Renal cortical epithelial cell (primary cell): ENCODE measurements at places on chromosomes 1 and 21.
A peak's percentile ranks its signal among the peaks of the same experiment; 100 is the strongest.

DNA sequence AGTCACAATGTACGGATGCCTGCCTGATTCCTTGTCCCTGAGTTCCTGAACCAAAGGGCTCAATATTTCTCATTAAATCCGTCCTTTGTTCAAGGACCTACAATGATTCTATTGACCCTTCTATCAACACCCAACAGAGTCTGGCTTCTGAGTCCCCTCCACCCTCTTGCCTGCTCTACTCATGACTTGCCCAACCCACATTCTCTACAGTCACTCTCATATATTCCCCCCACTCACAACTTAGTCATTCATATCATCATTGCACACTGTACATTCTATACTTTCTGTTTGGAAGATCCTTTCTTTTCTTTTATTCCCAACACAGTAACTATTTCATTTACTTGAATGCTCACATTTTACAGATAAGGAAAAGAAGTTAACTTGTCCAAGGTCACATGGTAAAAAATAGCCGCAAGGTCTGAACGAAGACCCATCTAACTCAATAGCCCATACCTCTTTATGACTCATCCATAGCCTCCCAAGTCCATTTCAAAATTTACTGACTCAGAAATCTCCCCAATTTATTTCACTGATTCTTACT is 3.6 kb downstream of the OTUD7B start:
- no peak for DNase-seq

DNA sequence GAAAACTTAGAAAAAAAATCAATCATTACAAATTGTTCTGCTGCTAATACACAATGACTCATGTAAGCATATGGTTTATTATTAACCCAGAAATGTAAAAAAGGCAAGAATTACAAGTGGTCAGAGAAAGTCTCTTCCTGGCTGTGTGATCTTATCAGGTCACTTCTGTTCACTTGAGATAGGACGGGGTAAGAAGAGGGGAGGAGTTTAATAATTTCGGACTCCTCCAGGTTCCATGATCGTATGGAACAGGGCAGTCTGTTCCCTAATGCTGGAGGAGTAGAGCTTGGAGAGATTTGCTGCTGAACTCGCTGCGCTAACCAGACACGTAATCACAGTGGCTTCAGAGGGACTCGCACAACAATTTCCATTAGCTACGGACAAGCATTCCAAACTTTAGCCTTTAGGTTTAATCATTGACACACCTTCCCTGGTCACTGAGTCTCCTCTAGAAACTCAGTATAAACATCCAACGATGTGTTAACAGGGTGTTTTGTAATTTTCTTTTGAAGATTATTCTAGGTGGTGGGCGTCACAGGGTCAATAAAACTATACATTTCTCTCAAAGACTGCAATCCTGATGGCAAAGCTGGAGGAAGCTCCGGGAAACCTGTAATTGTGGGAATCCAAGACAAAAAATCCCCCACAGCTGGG is 1.3 kb downstream of the CRYZ start:
- peak; percentile 97 for DNase-seq

- DNase-seq = no peak
Measured at GRCh38 chr1:2350911-2351655, 40.3 kb downstream of the MORN1 start.

- no peak for DNase-seq
Measured at GRCh38 chr1:230422221-230422981, 3.7 kb downstream of the PGBD5 start.

- DNase-seq = no peak
Measured at GRCh38 chr1:173356191-173356762, 120.9 kb upstream of the PRDX6 start.

DNA sequence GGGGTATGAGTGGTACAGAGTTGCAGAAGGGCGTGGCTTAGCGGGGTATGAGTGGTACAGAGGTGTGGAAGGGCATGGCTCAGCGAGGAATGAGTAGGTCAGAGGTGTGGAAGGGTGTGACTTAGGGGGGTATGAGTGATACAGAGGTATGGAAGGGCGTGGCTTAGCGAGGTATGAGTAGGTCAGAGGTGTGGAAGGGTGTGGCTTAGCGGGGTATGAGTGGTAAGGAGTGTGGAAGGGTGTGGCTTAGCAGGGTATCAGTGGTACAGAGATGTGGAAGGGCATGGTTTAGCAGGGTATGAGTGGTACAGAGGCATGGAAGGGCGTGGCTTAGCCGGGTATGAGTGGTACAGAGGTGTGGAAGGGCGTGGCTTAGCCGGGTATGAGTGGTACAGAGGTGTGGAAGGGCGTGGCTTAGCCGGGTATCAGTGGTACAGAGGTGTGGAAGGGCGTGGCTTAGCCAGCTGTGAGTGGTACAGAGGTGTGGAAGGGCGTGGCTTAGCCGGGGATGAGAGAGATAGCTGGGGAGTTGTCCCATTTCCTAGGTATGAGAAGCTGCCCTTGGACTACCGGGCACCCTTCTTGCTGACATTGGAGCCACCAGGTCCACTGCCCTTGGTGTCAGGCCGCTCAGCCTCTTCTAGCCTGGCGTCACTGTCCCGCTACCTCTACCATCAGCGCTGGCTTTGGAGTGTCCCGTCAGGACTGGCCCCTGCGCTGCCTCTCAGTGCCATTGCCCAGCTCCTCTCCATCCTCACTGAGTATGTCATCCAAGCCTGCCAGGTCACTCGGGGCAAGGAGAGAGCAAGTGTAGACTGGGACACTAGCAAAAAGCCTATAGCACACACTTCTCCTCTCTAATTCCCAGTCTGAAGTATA is 29.8 kb downstream of the HYI start:
- peak; percentile 22 for DNase-seq

DNA sequence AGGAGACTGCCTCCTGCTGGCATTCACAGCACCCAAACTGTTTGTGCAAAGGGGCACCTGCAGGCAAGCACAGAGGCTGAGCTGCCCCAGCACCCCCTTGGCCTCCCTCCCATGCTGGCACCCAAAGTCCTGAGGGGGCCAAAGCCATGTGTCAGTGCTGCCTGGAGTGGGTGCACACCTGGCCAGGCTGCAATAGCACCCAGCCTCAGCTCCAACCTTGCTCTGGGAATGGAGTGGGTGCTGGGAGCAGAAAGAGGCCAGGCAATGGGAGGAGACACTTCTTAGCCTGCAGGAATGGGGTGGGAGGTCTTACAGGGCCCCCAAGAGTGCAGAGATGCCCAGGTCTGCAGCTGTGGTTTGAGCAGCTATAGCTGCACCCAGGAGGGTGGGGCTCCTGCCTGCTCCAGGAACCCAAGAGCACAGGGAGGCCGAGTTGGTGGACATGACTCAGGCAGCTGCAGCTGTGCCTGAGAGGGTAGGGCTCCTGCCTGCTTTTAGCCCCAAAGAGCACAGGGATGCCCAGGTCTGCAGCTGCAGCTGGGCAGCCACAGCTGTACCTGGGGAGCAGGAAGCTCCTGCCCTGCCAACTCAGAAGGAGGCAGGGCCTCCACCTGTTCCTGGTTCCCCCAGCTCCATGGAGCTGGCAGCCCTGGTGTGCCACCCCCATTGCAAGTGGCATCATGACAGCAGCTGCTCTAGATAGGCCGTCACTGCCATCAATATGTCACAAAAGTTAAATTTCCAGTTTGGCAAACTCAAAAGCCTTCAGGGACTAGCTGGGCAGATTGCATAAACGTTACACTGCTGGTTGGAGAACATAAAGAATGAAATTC is 5.3 kb upstream of the CHD1L start:
- no peak for DNase-seq

GRCh38 chr1:165441166-165441880 is 3.6 kb downstream of the RXRG start:
- no peak for DNase-seq

DNA sequence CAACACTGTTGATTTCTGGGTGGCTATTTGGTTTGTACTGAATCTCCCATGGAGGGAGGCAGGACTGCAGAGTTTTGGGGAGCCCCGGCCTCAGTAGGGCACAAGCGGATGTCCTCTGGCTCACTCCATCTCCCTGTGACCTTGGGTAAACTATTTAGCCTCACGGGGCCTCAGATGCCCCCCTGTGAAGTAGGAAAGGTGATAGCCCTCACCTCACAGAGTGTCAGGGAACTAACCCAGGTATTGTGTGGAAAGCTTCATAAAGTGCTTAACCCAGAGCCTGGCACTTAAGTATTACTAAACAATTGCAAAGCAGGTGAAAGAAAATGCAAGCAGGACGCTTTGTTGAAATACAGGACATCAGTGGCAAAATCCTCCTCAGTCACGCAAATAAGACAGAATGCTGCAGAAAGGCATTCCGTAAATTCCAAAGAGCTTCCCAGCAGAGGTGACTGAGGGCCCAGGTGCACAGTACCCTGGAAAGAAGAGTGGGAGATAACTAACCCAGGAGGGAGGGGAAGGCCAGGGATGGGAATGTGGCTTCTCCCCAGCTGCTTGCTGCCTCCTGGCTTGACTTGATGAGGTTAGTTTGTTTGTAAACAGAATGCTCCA is 436.3 kb downstream of the PRDM2 start:
- no peak for DNase-seq

- DNase-seq = peak; percentile 75
Measured at GRCh38 chr1:193019442-193020026, 39.6 kb downstream of the UCHL5 start.

GRCh38 chr21:45051580-45052434 is 22.6 kb upstream of the ADARB1 start:
- no peak for DNase-seq

GRCh38 chr1:113732802-113733201 is 26.5 kb downstream of the PHTF1 start:
- no peak for DNase-seq

- no peak for DNase-seq
Measured at GRCh38 chr1:152681616-152682015, 4.3 kb upstream of the LCE2B start.

GRCh38 chr1:46183079-46183847 is 7.0 kb upstream of the P3R3URF start:
- peak; percentile 100 for DNase-seq

DNA sequence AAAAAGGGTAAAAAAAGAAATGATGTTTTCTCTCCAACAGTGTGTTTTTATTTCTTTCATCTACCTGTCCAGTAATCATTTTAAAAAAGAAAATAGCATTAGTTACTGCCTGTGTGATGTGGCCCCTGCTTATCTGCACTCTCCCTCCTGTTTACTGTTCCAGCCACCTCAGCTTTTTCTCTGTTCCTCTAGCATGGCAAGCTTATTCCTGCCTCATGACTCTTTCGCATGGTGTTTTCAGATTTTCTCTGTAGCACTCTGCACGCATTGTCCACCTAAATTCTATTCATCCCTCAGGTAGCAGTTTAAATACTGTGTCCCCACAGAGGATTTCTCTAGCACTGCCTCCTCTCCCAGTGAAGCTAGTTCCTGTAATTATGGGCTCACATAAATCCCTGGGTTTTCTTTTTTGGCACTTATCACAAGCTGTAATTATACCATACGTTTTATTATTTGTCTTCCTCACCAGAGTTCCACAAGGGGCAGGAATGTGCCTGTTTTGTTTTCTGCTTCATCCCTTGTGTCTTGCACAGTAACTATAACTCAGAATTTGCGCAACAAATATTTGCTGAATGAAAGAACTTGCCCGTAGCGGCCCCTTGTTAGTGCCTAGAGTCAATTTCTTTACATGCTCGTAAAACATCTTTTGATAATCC is 51.4 kb upstream of the LRIG2 start:
- DNase-seq = no peak

GRCh38 chr1:206776229-206776628 is 3.9 kb upstream of the IL10 start:
- no peak for DNase-seq

- no peak for DNase-seq
Measured at GRCh38 chr1:110800079-110800478, 72.9 kb upstream of the CD53 start.

GRCh38 chr1:220426989-220427388 is 100.9 kb upstream of the MARK1 start:
- DNase-seq = peak; percentile 69

- DNase-seq = no peak
Measured at GRCh38 chr1:23825762-23826522, 713 bp upstream of the HMGCL start.

DNA sequence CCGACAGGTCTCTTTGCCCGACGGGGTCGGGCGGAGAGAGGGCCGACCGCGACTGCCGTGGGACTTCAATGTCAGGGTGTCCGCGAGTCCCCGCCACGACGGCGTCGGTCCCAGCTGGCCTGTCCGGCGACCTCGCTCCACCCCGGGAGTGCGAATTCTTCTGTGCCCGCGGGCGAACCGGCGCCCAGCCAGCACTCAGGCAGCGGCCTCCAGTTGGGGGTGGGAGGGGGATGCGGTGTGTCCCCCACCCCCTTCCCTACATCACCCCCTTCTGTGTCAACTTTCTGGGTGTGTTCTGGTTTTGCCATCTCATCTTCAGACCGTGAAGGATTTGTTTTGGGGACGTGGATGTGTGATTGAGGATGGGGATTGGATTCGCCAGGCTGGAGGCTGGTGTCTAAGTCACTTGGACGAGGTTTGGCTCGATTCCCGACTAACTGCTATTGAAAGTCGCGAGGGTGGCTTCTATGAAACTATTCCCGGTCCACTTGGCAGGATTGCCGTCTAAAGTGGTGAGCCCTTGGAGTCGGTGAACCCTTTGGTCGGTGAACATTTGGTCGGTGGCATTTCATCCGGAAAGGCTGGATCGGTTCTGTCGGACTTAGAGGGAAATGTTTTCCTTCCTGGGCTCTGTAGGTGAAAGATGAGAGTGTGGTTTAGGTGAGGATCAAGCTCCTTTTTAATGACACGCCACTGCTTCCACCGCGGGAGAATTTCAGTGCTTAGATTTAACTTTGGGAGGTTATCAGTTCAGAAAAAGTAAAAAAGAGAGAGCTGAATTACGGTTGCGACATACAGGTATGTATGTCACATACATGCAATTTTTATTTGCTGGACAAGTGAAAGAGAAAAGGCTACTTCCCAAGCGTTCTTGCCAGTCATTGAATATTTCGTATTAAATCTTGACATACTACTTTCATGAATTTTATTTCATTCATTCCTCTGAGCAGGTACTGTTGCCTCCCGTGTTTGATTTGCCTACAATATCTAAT is 771 bp downstream of the ABCD3 start:
- DNase-seq = peak; percentile 50

DNA sequence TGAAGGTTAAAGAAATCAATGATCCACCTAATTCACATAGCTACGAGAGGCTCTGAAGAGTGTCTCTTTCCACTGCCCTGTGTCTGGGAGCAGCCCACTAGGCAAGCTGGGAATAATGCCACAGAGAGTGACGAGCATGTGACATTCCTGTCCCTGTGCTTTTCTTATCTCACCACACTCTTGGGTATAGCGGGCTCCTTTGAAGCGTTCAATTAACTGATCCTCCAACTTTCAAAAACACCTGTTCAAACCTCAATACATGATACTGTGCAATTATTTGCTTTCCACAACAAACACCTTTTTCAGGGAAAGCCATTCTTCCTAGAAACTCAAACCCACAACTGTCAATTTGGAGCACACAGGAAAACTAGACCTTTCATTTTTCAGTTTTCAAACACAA is 43.4 kb downstream of the PLPP3 start:
- DNase-seq = no peak
